ENCODE measurements at places on chromosomes 4 and X. TPM values are rescaled to one million over a fixed set of nuclear protein-coding genes. Genes with fewer than 3 reads are reported as not detected.

CFAP47 gene
- total RNA-seq: 2.2 TPM

MAGEC3 gene
- 0.47 TPM for total RNA-seq

STK32B gene
- 25.9 TPM for total RNA-seq

MND1 gene
- 5.1 TPM for total RNA-seq

MAB21L2 gene
- total RNA-seq: not detected

PNMA5 gene
- total RNA-seq: 3.0 TPM

P2RY8 gene
- 0.16 TPM for total RNA-seq

NAT8L gene
- total RNA-seq: 11.4 TPM

PRR32 gene
- not detected for total RNA-seq

MID1 gene
- 24.6 TPM for total RNA-seq

SUPT20HL1 gene
- not detected for total RNA-seq

ALG13 gene
- total RNA-seq: 48.5 TPM

APOO gene
- total RNA-seq: 30.7 TPM

ASB12 gene
- 0.31 TPM for total RNA-seq

IL2RG gene
- total RNA-seq: not detected

PITX2 gene
- total RNA-seq: not detected

CT47B1 gene
- not detected for total RNA-seq

VCX2 gene
- total RNA-seq: not detected

PNMA6A gene
- total RNA-seq: 18.1 TPM

PHOX2B gene
- not detected for total RNA-seq

PSAPL1 gene
- total RNA-seq: not detected

XIAP gene
- total RNA-seq: 95.3 TPM

MID2 gene
- total RNA-seq: 10.0 TPM

ADGRG2 gene
- total RNA-seq: 6.6 TPM

GABRG1 gene
- total RNA-seq: 49.9 TPM

TMPRSS11E gene
- total RNA-seq: 0.16 TPM

DCAF12L2 gene
- total RNA-seq: 9.0 TPM

ACSL1 gene
- 31.4 TPM for total RNA-seq

GPR50 gene
- not detected for total RNA-seq

C4orf50 gene
- 17.0 TPM for total RNA-seq

TMEM33 gene
- 60.5 TPM for total RNA-seq

P2RY10 gene
- not detected for total RNA-seq

DCHS2 gene
- total RNA-seq: 3.7 TPM

CT45A5 gene
- total RNA-seq: not detected

XG gene
- not detected for total RNA-seq

EFNB1 gene
- total RNA-seq: 22.3 TPM

TMEM31 gene
- total RNA-seq: not detected

FMR1NB gene
- total RNA-seq: not detected

TIMP1 gene
- total RNA-seq: 3.9 TPM

STATH gene
- not detected for total RNA-seq

CPEB2 gene
- 32.8 TPM for total RNA-seq

GLRB gene
- 51.5 TPM for total RNA-seq

AREG gene
- total RNA-seq: not detected

SRPX2 gene
- total RNA-seq: 1.2 TPM

CXorf65 gene
- not detected for total RNA-seq

SYP gene
- 158 TPM for total RNA-seq

SPANXD gene
- not detected for total RNA-seq

Data from occipital lobe (tissue), 3 donors.